ENCODE measurements at places on chromosomes 5 and 9.
A peak's percentile ranks its signal among the peaks of the same experiment; 100 is the strongest.

- DNase-seq, result peak; percentile 13
Observed at GRCh38 chr5:88142636-88142885, 126.1 kb downstream of the TMEM161B start.

DNA sequence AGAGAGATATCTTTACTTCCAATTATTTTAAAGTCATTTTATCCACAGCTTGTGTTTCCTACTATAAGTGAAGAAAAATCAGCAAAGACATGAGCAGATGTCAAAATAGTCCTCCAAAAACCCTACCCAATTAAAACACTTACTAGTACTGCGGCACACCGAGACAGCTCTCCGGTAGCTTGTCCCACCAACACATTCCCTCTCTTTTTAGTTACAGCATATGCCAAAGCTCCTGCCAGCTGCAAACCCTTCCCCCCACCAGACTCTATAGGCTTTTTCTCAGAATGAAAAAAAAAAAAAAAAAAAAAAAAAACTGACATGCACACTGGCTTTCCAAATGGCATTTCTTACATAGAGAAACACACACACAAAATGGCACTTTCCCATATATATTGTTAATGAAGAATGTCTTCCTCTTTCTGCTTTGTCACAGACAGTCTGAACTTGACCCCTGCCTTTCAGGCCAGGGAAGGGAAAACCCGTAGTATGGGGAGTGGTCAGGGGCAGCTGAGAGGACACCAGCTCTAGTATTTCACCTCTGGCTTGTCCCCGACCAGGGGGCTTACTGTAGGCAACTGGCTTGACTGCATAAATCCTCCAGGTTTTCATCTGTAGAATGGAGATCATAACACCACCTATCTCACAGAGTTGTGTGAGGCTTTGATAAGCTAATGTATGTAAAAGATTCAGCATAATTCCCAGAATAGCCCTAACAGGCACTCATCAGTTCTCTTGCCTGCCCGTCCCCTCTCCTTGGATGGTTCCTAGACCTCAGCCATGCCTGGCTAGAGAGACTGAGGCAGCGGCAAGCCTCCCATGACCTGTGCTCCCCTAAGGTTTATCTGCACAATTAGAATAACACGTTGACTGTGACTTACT lies 233.6 kb downstream of the CRB2 start:
- DNase-seq, result no peak

DNA sequence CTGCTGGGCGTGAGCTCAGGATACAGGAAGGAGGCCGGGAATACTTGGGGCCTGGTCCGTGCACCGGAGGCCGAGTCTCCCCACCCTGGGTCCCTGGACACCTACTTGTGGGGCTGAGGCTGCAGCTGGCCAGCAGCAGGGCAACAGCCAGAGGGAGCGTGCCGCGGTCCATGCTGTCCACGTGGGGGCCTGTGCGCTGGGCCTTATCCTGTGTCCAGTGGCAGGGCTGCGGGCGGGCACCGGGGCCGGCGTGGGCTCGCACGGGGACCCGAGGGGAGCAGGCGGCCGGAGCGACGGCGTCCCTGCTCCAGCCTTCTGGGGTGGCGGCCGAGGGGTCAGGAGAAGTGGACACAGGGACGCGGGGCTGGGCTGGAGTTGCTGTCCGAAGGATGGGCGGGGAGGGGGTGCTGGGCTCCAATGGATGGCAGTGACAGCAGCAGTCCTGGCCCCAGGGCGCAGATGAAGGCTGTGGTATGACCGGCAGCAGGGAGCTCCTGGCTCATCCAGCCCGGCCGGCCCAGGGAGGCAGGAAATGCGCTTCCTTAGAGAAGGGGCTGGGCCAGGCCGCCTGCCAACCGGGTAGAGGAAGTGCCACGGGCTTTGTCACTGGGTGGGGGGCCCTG lies at the start of gene ENG:
Gene ENG (minus strand): TSS at position 475 of the 623 bp plus-strand sequence. CDS start 303 bp downstream, at position 172.
- DNase-seq, result no peak

GRCh38 chr5:148387325-148387724 lies 3.6 kb downstream of the FBXO38 start:
- DNase-seq, result no peak

- DNase-seq, result no peak
Observed at GRCh38 chr9:106966481-106966880, 103.5 kb downstream of the ZNF462 start.

DNA sequence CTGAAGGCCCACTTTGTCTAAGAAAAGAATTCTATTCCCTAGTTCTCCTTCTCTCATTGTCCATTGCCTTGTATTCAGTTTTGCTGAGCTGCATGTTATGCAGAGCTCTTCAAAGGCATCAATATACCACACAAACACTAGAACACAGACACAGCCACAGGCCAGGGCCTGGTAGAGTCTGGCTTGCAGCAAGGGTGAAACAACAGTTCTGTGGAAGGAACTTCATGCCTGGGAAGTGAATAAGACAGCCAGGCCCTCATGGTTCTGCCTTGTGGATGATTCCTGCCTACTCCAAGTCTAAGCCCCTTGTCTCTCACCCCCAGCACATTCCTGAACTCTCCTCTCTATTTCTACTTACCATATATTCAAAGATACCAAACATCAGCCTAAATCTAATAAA lies 30.8 kb downstream of the KLHL3 start:
- no peak for DNase-seq

DNA sequence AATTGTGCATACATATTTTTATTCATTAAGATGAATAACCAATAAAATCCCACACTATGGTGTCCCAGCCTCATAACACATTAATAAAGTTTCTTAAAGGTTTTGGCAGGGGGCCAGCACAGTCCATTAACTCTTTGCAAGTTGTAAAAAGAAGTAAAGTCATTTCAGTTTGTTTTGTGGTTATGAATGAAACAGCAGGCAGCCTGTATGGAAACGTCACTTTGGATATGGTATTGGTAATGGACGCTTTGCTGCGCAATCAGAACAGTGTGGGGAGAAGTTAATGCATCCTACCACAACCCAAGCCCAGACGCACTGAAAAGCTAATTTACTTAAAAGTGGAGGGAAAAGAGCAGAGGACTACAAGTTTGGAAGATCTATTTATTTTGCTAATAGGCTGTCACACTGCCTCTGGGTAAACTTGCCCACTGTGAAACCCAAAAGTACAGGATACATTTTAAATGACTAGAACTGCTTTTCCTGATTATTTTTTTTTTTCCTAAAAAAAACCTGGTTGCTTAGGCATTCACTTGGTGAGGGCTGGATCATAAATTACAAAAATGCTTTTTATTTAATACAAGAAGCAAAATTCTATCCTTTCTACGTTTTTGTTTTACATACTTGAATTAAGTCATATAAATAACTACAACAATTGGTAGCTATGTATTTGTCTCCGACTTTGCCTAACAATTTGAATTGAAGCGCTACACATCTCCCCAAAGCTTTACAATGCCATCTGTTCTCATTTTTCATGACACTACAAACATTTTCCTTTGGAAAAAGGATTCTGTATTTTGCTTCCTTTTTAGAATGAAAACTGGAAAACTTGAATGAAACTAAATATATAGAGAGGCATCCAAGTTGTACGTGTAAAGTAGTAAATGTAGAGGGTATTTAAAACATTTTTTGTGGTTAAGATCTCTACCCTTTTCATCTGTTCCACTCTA lies 104.3 kb downstream of the NFIB start:
- DNase-seq, result no peak

- no peak for DNase-seq
Observed at GRCh38 chr9:117266855-117267497, 147.9 kb downstream of the ASTN2 start.

GRCh38 chr5:105563842-105564241 lies 2001.3 kb upstream of the NUDT12 start:
- no peak for DNase-seq

DNA sequence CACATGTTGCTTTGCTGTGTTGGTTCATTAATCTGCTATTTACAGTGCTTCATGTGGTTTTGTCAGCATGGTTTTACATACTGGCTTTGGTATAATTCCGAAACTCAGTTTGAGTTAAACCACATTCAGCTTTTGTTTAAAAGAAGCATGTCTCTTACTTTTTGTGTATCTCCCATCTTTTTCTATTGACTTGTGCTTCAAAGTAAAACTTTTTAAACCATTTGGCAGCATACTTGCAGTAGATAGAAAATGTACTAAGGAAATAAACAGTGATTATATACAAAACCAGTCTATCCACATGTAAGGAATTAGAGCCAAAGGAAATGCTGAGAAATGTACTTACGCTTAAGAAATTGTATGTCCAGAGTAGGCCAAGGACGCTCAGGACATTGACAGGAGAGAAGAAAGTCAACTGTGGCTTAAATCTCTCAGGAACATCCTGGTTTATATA lies 286.9 kb downstream of the ARHGEF28 start:
- peak; percentile 27 for DNase-seq

DNA sequence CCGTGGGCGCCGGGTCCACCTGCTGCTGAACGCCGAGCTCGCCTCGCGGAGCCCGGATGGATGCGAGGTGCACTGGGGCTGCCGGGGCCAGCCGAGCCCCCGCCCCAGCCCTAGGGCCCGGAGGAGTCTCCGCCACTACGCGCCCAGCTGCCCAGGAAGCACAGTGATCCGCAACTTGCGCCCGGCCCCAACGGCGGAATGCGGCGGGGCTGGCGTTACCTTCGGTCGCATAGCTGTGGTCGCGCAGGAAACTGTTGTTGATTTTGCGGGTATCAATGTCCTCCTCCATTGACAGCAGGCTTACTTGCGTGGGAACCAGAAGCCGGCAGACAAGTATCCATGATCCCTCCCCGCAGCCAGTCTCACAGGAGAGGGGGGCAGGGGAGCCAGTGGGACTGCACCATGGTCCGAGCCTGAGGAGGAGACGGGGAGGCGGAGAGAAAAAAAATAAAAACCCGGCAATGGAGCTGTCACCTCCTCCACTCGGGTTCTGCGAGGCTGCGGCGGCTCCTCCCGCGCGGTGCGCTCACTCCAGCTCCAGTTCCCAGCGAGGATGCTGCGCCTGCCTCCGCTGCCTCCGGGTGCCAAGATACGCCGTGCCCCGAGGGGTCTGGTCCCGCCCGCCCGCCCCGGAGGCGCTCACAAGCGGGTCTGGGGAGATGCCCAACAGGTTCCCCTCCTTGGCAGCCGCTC lies 628 bp downstream of the PPP2R2B start:
- peak; percentile 16 for DNase-seq

DNA sequence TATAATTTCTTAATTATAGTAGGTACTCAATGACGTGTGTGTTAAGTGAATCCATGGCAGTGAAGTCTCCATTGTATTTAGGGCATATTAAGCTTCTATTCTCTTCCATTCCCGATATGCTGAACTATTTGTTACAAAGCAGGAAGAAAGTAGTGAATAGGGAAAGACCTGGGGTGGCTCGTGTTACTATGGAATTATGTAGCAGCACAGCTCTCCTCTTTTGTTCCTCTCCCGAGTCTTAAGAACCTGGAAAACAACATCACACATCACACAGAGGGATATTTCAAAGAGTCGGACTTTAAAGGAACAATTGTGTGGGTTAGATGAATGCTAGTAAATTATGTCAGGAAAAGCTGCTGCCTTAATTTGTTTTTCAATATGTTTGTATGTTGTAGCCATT lies 131.8 kb downstream of the PCSK5 start:
- no peak for DNase-seq

GRCh38 chr5:95148453-95148852 lies 136.4 kb downstream of the MCTP1 start:
- no peak for DNase-seq

DNA sequence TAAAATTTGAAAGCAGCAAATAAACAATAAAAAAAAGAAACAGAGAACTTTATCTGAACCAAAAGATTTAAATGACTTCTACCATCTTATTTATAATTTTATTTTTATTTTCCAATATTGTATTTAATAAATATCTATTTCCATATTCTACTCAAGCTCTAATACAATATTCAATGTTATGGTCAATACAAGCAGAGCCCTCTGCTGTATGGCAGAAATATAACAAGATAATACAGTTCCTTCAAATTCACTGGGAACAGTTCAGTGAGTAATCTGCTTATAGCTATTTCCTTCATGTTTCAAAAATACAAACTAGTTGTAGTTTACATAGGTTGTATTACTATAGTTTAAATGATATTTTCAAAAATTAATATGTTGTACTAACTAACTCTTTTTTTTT lies 332.7 kb downstream of the PRDM9 start:
- DNase-seq, result no peak

DNA sequence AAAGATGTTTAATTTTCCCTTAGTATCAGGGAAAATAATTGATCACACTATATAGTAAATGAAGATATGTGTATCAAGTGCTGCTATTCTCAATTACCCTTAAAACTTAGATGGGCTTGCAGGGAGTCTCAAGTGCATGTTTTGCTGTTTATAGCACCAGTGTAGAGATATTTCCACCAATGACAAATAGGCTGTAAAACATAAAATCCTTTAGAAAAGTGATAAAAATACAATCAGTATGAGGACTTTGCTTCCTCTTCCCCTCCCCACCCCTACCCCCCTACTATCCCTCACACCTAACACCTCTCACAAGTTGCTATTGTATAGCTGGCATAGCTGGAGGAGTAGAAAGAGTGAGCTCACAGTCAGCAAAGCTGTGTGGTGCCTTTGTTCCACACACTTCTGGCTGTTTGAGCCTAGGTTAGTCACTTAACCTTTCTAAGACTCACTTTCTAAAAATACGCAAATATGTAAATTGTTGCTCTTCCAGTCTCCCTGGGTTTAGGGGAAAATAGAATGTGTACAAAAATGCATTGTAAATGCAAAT lies 93.1 kb downstream of the PDE4D start:
- DNase-seq, result no peak

- no peak for DNase-seq
Observed at GRCh38 chr5:172841256-172841655, 7.2 kb downstream of the ERGIC1 start.

DNA sequence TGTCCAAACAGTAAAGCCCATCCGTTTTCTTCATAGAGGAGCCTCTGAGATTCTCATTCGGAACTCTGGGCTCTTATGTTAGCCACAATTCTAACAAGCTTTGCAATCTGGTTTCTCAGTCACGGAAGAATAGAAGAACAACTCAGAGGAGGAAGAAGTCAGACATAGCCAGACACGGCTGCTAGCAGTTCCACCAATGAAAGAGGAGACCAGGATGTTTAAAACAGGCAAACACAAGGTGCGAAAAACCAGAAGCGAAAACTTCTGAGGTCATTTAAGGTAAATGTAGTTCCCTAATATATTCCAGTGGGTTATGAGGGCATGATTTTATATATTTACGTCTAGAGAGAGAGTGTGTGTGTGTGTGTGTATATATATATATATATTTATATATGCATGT lies 34.1 kb upstream of the GDNF start:
- no peak for DNase-seq

GRCh38 chr9:134321946-134322741 lies 4.1 kb upstream of the RXRA start:
- DNase-seq, result no peak

GRCh38 chr5:52748590-52748989 lies 39.1 kb upstream of the ITGA1 start:
- no peak for DNase-seq

- no peak for DNase-seq
Observed at GRCh38 chr5:68330574-68330973, 115.0 kb downstream of the PIK3R1 start.

GRCh38 chr5:36367524-36367923 lies 65.8 kb upstream of the RANBP3L start:
- DNase-seq, result no peak
